ENCODE measurements at places on chromosomes 11 and 22.

DNA sequence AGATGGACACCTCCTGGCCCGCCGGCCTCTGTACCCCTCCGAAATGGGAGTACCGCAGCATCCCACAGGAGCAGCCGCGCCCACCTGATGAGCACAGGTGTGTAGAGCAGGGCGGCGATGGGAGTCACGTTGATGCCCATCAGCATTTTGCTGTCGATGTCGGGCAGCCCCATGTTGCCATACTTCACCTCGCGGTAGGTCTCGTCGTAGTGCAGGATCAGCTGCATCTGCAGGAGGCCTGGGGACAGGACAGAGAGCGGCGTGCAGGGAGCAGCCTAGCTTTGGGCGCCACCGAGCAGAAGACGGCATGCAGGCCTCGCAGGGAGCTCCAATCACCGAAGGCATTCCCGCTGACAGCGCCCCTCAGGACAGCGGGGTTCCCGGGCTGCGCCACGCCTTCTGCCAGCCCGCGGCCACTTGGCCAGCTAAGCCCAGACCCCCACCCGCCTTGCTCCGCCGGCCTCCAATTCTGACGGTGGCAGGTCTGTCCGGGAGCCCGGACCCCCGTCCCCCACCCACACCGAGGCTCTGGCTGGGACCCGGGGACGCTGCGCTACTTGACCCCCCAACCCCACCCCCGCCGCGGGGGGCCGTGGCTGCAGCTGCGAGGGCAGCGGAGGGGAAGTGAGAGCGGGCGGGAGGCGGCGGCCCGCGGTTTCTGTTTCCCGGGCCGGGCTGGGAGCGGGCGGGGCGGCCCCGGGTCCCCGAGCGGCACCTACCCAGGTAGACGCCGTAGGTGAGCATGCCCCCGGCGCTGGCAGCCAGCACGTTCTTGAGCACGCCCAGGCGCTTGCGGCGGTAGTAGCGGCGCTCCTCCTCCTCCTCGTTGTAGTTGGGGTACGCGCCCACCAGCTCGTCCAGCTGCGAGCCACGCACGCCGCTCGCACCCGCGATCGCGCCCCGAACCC is 705 bp downstream of the UNC93B1 start:
- DNase-seq: peak; percentile 28

- no peak for DNase-seq
Observed at GRCh38 chr22:38246046-38246658, 26.7 kb downstream of the TMEM184B start.

GRCh38 chr11:117828611-117829368 is 4.2 kb upstream of the FXYD2 start:
- peak; percentile 80 for DNase-seq

- DNase-seq: no peak
Observed at GRCh38 chr11:70368961-70369360, 29.4 kb upstream of the CTTN start.

GRCh38 chr11:75280227-75280701 is 39.7 kb downstream of the TPBGL start:
- peak; percentile 66 for DNase-seq

DNA sequence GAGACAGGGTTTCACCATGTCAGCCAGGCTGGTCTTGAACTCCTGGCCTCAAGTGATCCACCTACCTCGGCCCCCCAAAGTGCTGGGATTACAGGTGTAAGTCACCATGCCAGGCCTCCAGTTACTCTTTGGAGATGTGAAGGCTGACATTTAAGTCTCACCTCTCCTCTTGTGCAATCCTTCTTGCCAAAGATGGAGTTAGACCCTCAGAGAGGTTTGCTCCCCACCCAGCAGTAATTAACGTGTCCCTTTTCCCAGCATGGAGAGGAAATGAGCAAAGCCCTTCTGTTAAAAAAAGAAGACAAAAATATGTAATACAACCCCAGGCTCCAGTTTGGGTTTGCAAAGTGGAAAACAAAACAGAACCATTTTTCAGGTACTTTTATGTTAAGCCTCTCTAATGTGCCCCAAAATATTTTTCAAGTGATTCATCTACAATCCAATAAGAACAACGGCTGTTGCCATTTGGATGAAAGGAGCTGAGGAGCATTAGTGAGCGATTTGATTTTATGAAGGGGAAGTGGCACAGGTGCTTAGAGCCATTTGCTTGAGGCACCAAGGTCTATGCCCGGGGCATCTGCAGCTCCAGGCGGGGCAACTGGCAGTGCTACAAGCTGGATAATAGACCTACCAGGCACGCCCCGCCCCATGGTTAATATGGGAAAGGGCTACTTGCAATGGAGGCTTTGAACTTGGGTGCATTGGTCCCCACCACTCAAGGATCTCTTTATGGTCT is 57.2 kb downstream of the GRIK4 start:
- DNase-seq: no peak

- no peak for DNase-seq
Observed at GRCh38 chr11:19580646-19581045, 132.0 kb upstream of the NAV2 start.

DNA sequence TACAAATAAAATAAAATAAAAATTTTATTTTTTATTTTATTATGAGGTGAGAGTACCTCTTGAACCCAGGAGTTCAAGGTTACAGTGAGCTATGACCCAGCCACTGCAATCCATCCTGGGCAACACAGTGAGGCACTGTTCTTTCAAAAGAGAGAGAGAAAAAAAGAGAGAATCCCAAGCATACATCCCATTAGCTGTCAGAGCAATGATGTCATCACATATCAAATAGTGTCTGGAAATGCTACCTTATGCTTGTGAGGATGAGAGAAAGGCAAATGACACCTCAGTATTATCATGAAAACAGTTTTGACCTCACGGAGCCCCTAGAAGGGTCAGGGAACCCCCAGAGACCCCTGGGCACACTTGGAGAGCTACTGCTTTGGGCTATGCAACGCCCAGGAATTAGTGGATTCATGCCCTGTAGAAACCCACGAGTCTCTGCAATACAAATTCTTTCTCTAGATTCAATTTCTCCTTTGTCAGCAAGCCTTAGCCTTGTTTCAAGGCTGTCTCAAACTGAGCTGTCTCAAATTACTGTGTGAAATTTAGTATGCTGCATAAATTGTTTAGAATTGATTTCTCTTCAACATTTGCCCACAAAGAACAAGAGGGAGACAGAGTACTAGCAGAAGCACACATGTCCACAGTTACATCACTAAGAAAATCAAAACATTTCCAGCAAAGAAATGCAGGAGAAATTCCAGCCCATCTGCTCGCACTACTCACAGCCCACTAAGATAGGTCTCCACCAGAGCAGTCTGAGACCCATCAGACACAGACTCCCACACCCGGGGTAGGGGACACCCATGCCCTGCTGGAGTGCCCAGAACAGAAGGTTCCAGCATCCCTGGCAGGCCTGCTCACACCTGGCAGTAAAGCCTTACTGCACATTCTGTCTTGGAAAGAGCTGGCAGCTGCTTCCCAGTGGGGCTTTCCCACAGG is 18.1 kb downstream of the DGCR2 start:
- no peak for DNase-seq

- DNase-seq: no peak
Observed at GRCh38 chr11:77027275-77027674, 6.9 kb upstream of the B3GNT6 start.

- no peak for DNase-seq
Observed at GRCh38 chr11:77506857-77507256, 33.0 kb upstream of the PAK1 start.

GRCh38 chr22:42228483-42228882 is 42.0 kb downstream of the TCF20 start:
- DNase-seq: no peak

GRCh38 chr11:125887373-125888324 is at the start of gene HYLS1:
TSS of gene HYLS1 (plus strand) at chr11:125887668. CDS start at chr11:125899369, 11,701 bp downstream.
- DNase-seq: peak; percentile 81

DNA sequence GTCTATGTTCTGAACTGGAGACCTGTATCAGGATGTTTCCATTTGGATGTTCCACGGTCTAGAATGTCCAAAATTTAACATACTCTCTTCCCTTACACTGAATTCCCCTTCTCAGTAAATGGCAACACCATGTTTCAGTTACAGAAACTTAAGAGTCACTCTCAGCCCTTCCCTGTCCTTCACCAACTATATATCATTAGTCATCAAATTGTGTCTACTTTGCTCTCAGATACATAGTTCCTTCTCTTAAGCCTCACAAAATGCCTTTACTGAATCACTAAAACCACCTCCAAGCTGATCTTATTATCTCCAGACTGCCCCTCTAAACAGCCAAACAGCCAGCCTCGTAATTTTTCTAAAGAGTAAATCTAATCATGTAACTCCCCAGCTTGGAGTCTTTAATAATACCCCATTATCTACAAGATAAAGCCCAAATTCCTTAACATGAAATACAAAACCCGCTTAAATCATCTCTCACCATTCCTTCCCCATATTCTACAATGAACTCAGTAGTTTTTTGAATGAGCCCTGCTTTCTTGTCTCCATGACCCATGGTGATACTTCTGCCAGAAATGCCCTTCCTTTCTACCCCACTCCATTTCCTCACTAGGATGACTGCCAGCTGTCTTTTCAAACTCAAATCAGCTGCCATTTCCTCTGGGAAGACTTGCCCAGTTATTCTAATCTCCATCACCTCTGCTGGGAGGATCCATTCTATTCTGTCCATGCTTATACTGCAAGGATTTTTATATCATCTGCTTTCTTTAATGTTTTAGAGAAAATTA is 102.7 kb upstream of the ARHGAP42 start:
- DNase-seq: no peak

GRCh38 chr11:4049006-4049405 is 45.6 kb upstream of the RRM1 start:
- DNase-seq: no peak

- DNase-seq: no peak
Observed at GRCh38 chr11:123116486-123116885, 54.5 kb upstream of the HSPA8 start.

GRCh38 chr22:29155966-29156365 is 49.7 kb upstream of the EMID1 start:
- DNase-seq: no peak

- DNase-seq: no peak
Observed at GRCh38 chr11:120785576-120785975, 238.3 kb upstream of the TBCEL start.

- DNase-seq: no peak
Observed at GRCh38 chr11:110738641-110739040, 26.4 kb upstream of the ARHGAP20 start.

- DNase-seq: no peak
Observed at GRCh38 chr11:59180907-59181306, 9.0 kb downstream of the DTX4 start.

DNA sequence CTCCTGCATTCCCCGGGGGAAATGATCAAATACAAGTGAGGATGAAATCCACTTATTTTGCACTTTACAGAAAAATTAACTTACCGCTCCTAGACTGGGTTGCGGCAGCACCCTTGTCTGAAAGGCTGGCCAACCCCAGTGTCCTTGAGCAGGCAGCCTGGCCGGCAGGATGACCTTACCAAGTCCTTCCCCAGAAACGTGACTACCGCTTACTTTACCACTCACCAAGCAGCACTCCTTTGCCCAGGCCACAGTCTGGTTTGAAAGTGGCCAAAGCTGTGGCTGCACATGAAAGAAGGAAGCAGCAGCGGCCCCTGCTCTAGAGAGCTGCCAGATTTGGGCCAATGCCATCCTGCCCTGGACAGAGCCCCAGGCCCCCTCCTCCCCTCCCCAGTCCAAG is 20.3 kb downstream of the MYH9 start:
- no peak for DNase-seq

DNA sequence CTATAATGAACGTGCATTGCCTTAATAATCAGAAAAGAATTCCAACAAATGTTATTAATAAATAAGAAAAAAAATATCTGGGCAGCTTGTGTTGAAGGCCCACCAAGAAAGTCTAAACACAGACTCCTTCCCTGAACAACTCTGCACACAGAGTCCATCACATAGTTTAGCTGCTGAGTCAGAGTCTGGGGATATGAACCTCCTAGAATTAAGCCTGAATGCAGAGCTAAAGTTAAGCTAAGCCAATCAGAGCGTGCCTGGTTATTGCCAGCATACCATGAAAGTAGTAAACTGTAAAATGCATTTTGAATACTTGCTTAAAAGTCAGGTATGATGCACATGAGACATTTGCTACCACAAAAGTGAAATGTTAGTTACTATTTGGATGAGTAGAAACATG is 25.6 kb upstream of the TENM4 start:
- DNase-seq: no peak

GRCh38 chr22:22244316-22245250 is at the start of gene VPREB1:
TSS of gene VPREB1 (plus strand) at chr22:22244786. CDS start at chr22:22244814, 28 bp downstream.
- no peak for DNase-seq

- no peak for DNase-seq
Observed at GRCh38 chr22:19275919-19276600, 15.5 kb downstream of the CLTCL1 start.

Measured in activated naive CD4-positive, alpha-beta T cell (primary cell).